CD8-positive, alpha-beta memory T cell (primary cell): ENCODE measurements at places on chromosomes 1 and 21.

DNA sequence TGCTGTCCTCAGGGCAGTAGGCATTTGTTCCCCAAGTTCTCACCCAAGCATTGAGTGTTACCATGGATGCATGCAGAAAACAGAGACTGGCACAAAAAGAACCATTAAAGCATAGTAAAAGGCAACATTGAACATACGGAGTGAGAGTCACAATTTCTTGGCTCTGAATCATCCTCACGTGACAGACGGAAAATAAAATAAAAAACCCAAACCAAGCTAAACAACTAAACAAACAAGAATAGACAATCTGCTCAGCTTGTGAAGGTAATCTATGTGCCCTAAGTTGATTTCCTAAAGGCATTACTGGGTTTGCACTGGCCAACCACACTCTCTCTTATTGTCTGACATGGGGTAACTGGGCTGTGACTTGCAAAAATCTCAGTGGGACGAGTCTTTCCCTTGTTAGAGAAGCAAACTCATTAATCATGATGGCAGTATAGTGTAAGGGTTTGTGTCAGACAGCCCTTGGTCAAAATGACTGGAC lies 306.0 kb downstream of the ASTN1 start:
- no peak for DNase-seq

GRCh38 chr1:67004176-67004575 lies 49.8 kb downstream of the SLC35D1 start:
- no peak for DNase-seq

GRCh38 chr1:180579961-180580611 lies 21.3 kb downstream of the OVAAL start:
- DNase-seq = no peak

- DNase-seq = no peak
Measured at GRCh38 chr1:159339536-159339935, 37.4 kb downstream of the FCER1A start.

DNA sequence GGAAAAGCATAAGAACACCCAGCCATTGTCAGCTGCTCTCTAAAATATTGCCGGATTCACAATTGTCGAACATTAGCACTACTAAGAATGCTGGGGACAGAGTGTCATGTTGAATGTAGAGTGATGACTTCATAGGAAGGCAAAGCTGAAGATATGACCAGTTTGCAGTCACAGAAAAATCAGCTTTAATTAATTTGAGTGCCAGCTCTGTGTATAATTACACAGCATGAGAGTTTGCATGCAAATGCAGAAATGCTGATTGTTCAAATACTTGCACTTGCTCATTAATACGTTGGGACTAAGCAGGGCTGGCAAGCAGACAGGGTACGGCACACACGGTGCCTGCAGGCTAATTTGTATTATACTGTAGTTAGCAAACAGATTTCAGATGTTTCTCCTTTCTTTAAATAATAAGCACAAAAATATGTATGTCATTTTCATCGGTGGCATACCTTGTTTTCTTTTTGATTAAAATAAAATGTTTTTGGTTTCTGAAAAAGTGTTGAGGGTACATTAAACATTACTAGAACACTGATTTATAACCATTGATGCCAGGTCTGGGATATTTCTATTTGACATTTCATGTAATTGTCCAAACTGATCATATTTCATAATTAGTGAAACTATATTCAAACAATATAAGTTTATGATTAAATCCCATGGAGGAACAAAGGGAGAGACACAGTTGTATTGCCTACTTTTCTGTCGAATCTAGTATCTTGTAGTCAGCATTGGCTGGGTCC lies 99.8 kb upstream of the ADGRL2 start:
- DNase-seq = no peak

DNA sequence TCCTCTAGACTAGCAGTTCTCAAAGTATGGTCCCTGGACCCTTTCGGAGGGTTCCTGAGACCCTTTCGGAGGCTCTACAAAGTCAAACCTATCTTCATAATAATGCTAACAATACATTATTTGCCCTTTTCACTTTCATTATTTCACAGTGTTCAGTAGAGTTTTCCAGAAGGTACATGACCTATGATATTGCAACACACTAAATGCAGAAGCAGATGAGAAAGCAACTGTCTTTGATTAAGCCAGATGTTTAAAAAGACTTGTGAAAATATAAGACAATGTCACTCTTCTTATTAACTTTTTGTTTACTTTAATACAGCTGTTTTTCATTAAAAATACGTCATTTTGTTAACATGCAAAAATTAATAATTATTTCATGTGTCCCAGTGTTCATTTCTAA lies 5.8 kb downstream of the KCNJ10 start:
- DNase-seq = no peak

- no peak for DNase-seq
Measured at GRCh38 chr1:11365744-11366387, 92.9 kb downstream of the UBIAD1 start.

- no peak for DNase-seq
Measured at GRCh38 chr21:45454060-45454925, 49.3 kb downstream of the COL18A1 start.

DNA sequence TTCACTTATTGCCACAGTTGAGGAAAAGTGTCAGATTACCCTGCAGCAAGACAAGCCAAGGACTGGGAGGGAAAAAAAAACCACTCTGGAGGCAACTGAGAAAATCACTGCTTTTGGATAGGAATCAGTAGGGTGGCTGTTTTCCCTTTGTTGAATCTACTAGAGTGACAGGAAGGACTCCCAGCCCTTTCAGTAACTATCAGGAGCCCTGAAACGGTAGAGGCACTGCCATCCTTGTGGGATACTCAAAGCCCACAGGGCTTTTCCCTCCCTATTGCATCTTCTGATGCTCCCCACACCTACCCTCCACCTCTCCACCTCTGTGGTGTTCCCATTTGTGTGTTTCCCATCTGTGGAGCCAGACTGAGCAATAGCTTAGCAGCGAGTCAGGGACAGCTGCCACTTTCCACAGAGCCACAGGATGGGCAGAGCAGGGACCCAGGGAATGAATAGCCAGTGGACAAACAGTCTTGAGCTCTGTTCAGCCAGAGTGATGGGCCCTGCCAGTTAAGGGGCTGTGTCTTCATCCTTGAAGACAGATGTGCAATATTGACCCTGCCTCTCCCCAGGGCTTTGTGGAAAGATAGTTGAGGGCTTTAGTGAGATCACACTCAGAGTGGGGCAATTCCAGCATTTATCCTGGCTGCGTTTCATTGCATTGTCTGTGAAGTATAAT lies 13.9 kb downstream of the UBIAD1 start:
- DNase-seq = no peak

DNA sequence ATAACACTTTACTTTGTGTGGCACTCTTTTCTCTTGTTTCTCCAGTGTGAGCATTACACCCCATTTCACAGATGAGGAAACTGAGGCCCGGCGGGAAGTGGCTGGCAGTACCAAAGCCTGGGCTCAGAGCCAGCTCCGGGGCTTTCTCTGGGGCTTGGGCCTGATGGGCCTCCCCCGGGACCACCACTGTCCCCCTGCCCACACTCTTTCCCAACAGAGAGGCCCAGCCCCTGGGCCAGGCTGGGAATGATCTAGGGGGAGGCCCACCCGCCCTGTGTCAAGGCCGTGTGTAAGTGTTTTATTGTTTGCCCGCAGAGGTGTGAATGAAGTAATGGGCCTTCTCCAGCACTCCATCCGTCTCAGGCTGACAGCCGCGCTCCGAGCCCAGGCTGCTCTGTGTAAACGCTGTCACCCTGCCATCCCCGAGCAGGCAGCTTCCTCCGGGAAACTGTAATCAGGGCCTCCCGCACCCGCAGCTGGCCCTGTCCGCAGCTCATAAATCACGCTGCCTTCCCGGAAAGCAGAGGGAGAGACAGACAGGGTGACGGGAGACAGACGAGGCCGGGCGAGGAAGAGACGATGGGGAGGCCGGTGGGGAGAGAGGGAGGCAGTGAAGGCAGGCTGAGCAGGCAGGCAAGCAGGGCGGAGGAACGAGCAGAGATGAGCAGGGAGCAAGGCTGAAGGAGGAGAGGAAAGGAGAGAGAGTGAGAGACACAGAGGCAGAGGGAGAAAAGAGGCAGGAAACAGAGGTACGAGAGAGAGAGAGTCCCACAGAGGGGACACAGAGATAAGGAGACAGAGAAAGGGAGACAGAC lies 109.7 kb upstream of the ZBTB40 start:
- no peak for DNase-seq

DNA sequence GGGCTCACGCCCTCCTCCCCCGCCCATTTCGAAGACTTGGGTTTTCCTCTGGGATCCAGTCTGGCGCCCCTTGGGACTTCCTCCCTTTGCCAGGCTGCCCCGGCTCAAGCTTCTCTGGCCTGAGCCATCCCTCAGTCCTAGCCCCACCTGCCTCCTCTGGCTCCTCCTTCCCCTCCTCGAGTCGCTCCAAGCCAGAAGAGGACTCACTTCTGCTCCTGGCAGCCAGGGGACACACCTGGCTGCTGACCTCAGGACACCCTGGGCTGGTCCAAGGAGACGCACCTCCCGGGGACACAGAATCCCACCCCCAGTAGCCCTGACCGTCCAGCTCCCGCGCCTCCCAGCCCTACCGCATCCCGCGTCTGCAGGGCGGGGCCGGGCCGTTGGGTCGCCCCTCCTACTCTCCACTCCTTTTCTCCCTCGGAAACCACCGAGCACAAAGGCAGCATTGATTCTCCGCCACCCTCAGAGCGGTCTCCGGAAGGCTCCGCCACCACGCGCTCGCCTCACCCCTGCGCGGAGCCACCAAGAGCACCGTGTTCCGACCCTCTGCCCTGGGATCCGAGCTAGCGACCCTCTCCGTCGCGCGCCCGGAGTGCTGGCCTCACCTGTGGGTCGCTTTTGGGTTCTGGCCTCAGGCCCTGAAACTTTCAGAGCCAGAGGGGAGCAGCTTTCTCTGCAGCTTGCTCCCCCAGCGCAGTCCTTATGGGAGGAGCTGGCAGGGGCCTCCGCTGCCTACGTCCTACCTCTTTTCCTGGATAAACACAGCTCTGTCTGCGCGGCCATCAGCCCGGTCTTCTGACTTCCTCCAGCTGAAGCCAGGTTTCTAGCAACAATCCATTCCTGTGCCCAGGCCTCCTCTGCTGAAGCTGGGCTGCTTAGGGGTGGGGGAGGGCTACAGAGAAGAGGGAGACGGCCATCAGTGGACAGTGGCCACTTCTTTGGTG lies at the start of gene C2CD4D:
C2CD4D (minus strand) TSS at position 364 of the 947 bp plus-strand sequence. CDS start 831 bp downstream, outside the sequence.
- DNase-seq = peak; percentile 59

GRCh38 chr1:9426291-9426711 lies 113.0 kb upstream of the SLC25A33 start:
- DNase-seq = peak; percentile 67

DNA sequence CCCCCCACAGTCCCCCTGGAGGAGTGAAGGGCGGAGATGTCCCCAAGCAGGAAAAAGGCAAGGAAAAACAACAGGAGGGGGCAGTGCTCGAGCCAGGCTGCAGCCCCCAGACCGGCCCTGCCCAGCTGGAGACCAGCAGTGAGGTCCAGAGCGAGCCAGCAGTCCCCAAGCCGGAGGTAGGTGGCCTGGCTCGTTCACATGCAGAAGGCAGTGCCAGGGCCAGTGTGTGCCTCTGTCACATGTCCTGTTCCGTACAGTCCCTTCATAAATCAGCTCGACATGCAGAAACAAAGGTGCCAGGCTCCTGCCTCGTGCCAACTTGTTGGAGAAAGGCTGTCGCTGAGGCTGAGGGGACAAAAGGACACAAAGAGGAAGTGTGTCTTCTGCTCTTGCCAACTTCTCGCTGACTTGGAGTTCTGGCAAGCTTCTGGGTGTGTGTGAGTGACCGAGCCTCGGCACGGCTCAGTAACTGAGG lies 24.1 kb upstream of the MPZL1 start:
- DNase-seq = no peak

- peak; percentile 83 for DNase-seq
Measured at GRCh38 chr1:25796811-25797458, 3.1 kb upstream of the SELENON start.
